ENCODE measurements at places on chromosomes 1 and 21.
A peak's percentile ranks its signal among the peaks of the same experiment; 100 is the strongest.

GRCh38 chr1:181089676-181090544 lies 1.4 kb downstream of the IER5 start:
- DNase-seq = peak; percentile 86

- DNase-seq = no peak
Measured at GRCh38 chr1:245255783-245256182, 101.0 kb downstream of the KIF26B start.

- peak; percentile 24 for DNase-seq
Measured at GRCh38 chr1:93625582-93626327, 55.9 kb downstream of the BCAR3 start.

GRCh38 chr21:42568866-42569731 lies 55.4 kb downstream of the SLC37A1 start:
- DNase-seq = no peak

GRCh38 chr1:221712776-221713431 lies 29.0 kb downstream of the DUSP10 start:
- no peak for DNase-seq
